ENCODE measurements at places on chromosomes 3 and 15.

- no peak for DNase-seq
Observed at GRCh38 chr3:53844262-53845102, 1.7 kb downstream of the CHDH start.

GRCh38 chr15:27767918-27768640 lies 331.0 kb downstream of the OCA2 start:
- no peak for DNase-seq

DNA sequence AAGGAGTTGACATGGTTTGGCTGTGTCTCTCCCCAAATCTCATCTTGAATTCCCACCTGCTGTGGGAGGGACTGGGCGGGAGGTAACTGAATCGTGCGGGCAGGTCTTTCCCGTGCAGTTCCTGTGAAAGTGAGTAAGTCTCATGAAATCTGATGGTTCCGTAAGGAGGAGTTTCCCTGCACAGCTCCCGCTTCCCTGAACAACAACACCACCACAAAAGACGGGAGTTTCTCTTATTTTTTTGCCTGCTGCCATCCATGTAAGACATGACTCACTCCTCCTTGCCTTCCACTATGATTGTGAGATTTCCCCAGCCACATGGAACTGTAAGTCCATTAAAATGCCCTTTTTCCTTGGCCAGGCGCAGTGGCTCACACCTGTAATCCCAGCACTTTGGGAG lies 22.7 kb downstream of the XXYLT1 start:
- no peak for DNase-seq

GRCh38 chr3:45585371-45585770 lies 9.2 kb upstream of the LIMD1 start:
- DNase-seq = no peak

DNA sequence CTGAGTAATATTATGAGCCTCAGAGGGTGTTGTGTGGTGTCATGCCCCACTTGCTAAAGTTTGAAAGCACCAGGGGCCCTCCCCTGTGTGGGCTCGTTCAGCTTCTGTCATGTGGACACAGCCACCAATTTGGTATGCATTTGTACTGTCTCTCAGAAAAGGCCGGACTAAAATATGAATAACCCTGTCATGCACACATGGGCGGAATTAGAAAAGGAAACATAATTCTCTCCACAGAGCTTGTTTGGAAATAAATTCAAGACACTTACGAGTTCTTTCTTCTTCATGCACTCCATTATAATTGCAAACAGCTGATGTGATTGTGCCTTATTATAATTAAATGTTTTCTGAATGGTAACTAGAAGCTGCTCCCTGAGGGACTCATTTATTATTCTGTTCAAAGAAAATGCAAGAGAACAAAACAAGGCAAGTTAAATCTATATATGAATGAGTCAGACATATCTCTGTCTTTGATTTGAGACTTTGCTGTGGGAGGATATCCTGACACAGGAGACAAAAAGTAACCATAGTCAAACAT lies 39.1 kb downstream of the TRPM1 start:
- no peak for DNase-seq

- DNase-seq = no peak
Observed at GRCh38 chr3:5314897-5315296, 127.4 kb downstream of the EDEM1 start.

DNA sequence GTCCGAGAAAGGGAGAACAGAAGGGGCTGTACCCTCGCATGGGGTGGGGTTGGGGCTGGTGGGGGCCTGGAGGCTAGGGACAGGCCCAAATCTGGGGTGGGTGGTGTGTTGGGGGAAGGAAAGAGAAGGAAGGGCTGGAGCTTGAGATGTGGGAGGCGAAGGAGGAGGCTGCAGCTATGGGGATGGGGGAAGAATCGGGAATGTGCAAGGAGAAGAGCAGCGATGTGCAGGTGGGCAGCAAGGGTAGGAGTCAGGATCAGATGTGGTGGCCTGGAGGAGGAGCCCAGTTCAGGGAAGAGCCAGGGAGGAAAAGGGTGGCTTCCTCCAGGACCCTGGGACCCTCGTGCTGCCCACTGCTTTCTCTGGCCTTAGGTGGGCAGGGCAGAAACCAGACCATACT lies 21.2 kb downstream of the ZNF35 start:
- DNase-seq = no peak

DNA sequence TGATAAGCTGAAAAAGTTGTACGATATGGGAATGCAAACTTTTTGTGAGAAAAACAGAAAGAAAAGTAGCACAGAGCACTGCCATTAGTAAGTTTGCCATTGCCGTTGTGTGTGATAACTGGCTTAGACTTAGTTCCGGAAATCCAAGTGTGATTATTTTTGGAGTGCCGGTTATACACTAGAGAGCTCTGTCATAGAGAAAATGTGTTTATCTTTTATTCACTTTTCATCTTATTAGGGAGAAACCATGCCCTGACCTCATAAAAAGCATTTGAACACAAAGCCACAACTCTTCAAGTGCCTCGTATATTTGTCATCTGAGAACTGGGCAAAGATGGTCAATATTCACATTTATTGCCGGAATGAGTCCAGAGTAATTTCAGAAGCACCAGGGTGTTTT lies 36.1 kb downstream of the CTDSPL start:
- no peak for DNase-seq

DNA sequence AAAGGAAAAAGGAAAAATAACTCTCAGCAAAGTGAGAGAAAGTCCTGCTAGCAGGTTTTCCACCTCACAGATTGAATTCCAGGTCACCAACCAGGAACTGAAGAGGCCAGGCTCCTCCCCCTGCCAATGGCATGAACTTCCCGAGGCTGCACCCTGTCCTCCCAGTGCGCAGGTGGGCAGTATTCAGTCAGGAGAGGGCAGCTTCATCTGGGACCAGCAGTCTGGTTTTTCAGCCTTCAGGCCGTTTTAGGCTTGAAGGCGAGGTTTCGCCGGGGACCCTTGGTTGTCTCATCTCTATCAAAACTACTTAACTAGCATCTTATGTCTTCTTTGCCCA lies 41.2 kb downstream of the TRAT1 start:
- no peak for DNase-seq

DNA sequence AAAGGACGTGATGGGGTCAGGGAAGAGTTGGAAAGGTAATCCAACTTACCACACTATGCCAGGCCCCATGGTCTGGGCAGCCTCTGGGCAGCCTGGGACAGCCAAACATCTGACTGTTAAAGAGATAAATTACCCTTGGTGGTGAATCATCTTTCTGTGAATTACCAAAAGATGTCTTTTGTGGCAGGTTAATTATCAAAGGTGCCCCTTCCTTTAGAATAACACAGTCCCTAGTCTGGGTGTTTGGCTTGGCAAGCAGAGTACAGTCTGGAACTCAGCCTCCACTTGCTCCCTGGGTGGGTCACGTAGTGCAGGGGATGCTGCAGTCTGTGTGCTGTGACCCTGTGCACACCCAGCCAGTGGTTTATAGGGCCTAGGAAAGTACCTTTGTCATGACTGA lies 113.1 kb downstream of the ZNF621 start:
- no peak for DNase-seq

- DNase-seq = no peak
Observed at GRCh38 chr15:46956456-46956855, 760.8 kb upstream of the SEMA6D start.

DNA sequence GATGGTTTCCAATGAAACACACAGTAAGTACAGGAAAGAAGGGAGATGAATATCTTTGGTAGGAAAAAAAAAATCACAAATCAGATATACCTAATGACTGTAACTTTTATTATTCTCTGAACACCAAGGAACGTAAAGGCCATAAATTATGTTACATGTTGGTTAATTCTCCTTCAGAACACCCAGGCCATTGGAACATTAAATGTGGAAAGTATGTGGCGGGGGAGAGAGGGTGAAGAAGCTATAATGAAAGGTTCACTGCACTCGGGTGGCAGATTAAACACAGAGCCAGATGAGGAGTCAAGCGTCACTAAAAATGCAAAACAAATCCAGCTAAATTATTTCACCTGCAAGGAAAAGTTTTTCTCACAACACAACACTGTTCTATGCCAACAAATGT lies 193.8 kb downstream of the FHIT start:
- DNase-seq = no peak

DNA sequence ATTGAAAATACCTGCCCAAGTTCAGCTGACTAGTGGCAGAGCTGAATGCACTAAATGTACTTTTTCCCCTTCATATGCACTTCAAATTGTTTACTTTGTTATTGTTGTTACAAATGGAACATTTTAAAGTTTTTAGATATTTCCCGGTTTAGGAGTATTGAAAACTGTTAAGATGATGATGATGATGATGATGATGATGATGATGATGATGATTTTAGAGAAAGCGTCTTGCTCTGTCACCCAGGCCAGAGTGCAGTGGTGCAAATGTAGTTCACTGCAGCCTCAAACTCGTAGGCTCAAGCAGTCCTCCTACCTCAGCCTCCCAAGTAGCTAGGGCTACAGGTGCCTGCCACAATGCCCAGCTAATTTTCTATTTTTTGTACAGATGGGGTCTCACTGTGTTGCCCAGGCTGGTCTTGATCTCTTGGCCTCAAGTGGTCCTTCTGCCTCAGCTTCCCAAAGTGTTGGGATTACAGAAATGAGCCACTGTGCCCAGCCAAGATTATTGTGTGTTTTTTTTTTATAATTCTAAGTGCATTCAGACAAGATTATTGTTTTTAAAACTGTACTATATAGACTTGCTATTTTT lies 45.9 kb upstream of the SLC22A13 start:
- no peak for DNase-seq

GRCh38 chr3:57787867-57788623 lies 31.9 kb downstream of the SLMAP start:
- DNase-seq = no peak
